ENCODE measurements at places on chromosomes 3 and 15.

GRCh38 chr15:68278345-68278594 is 725 bp downstream of the FEM1B start:
- no peak for DNase-seq

DNA sequence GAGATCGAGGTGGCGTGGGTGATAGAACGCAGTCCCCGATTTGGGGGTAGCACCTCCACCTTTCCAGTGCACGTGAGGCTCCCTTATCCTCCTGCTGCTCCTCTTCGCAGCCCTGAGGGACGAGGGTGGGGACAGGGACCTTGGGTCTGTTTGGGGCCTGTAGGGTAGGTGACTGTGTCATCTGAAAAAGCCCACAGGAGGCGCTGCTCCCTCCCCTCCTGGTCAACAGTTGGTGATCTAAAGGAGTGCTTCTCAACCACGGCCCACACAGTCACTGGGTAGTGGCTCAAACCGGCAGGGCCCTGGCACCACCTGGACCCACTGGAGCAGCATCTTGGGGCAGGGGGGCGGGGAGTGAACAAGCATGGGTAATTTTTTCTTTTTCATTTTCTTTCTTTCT is 7.1 kb downstream of the LRRK1 start:
- DNase-seq: no peak

- DNase-seq: no peak
Observed at GRCh38 chr15:26665957-26666791, 106.7 kb downstream of the GABRB3 start.

DNA sequence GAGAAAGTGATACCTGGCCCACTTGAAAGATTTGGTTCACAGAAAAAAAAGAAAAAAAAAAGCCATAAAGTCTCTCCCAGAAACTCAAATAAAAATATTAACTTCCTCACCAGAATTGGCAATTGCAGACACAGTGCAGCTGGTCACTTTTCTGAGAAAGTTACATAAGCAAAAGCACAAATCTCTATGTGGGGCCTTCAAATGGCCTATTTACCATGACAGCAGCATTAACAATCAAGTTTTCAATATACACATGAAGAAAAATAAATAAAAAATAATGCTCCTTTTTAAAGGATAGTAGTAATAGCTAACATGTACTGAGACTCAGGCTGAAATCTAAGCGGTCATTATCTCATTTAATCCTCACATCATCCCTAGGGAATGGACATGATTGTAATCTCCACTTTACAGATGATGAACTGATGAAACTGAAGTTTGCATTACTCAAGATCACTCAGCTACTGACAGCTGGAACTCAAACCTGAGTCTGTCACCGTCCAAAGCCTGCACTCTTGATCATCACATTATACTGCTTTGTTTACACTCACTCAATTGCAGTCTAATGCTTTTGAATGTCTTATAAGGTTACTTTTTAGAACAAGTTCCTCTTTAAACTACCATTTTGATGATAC is 3.3 kb downstream of the NPTN start:
- DNase-seq: no peak
